ENCODE measurements at places on chromosomes 7 and 10.

- DNase-seq: no peak
Observed at GRCh38 chr7:6615723-6616555, 529 bp downstream of the ZNF853 start.

DNA sequence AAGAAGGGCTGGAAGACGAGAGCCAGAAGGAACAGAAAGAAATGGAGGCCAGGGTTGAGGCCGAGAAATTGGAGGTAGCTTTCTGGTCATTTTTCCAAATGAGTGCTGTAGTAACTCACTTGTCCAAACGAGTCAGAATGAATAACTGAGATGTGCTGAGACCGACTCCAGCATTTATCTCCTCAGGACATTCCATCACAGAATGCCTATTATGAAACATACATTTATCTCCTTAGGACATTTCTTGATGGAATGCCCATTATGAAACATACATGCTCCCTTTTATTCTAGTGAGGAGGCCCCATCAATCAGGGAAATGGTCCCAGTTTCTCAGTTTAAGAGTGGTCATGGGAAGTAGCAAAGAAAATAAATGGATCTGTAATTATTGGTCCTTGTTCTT lies 16.5 kb downstream of the AVL9 start:
- DNase-seq: no peak

DNA sequence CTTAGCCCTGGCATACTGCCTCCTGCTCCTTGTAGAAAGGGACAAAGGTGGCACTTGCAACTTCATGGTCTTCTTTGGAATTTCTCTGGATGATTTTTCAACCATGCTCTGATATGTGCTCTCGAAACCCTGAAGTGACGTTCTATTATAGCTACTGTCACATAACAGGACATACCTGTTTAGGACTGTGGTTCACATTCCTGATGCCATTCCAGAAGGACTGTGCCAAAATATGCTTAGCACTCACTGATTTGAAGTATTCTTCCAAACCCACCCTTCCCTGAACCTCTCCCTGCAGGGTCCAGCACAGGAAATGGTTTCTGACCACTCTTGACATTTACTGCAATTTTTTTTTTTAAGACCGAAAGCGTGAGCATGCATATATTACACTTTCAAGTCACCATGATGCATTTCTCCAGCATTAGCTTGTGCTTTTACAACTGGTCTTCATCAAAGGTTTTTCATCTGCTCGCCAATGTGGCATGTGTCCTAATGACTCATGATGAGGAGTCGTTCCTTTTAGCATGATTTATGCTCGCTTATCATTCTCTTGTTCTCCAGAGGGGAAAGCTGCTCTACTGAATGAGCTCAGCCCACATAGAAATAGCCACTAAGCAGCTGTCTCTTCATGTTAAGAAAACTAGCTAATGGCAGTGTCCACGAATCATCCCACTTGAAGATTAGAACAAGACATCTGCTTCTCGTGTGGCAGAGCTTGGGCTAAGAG lies 135.2 kb downstream of the ADAM12 start:
- peak; percentile 76 for DNase-seq

DNA sequence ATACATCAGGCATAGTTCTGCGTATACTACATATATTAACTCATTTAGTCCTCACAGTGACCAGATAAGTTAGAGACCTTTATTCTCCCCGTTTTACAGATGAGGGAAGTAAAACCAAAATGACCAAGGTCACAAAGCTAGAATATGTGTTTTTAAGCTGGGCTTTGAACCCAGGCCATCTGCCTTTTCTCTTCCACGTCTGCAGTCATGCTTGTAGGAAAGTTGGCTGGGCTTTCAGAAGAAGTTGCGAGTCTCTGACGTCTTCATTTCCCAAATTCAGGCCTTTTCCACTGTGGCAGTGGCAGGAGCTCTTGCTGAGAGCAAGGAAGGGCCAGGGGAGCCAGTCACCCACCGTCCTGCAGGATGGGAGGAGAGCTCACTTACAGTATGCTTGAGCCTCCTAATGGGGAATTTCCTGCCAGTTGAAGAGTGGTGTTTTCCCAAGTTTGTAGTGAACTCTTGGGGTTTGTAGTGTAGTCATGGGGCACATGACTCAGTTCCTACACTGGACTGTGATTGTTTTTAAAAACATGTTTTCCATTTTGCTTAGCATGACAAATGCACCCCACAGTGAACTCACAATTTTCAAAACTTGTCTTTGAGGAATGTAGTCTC lies 34.2 kb downstream of the CYP17A1 start:
- DNase-seq: peak; percentile 75

DNA sequence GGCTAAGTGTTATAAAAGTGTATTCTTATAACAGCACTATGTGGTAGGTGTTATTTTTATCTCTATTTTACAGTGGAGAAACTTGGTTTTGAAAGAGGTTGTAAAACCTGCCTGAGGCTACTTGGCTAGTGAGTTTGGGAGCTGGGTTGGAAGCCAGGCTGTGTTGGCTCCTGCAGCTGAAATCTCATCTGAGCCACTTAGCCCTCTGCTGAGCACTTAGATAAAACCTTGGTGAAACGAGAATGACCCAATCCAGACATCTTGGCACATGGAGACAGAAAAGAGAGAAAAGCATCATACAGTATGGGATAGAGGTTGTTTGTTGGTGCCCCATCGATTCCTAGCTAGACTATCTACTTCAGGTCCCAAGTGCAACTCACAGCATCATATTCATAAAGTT lies 37.4 kb downstream of the BLNK start:
- no peak for DNase-seq

GRCh38 chr7:130180571-130181262 lies 24.5 kb downstream of the TMEM209 start:
- DNase-seq: no peak

GRCh38 chr7:50599385-50599784 lies 34.2 kb upstream of the DDC start:
- no peak for DNase-seq

DNA sequence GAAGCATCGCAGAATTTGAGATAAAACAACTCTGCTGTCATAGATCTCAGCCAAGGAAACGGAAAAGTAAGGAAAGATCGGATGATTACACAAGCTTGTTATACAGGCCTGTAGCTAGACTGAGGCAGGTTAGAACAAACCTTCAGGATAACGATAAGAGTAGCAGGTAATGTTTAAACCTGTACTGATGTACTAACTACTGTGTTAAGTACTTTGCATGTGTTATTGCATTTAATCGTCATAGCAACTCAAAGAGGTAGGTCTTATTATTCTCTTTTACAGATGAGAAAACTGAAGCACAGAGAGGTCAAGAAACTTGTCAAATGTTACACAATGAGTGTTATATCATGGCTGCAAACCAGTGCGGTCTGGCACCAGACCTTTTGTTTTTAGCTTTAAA lies 352.5 kb downstream of the GPAM start:
- no peak for DNase-seq

- no peak for DNase-seq
Observed at GRCh38 chr10:79206300-79207095, 137.7 kb downstream of the ZMIZ1 start.

Measured in SJSA1 (cell line).